MV-4-11 (cell line): ENCODE measurements at places on chromosomes 5 and 9.

GRCh38 chr5:88689668-88690408 lies 193.1 kb downstream of the MEF2C start:
- DNase-seq = no peak

DNA sequence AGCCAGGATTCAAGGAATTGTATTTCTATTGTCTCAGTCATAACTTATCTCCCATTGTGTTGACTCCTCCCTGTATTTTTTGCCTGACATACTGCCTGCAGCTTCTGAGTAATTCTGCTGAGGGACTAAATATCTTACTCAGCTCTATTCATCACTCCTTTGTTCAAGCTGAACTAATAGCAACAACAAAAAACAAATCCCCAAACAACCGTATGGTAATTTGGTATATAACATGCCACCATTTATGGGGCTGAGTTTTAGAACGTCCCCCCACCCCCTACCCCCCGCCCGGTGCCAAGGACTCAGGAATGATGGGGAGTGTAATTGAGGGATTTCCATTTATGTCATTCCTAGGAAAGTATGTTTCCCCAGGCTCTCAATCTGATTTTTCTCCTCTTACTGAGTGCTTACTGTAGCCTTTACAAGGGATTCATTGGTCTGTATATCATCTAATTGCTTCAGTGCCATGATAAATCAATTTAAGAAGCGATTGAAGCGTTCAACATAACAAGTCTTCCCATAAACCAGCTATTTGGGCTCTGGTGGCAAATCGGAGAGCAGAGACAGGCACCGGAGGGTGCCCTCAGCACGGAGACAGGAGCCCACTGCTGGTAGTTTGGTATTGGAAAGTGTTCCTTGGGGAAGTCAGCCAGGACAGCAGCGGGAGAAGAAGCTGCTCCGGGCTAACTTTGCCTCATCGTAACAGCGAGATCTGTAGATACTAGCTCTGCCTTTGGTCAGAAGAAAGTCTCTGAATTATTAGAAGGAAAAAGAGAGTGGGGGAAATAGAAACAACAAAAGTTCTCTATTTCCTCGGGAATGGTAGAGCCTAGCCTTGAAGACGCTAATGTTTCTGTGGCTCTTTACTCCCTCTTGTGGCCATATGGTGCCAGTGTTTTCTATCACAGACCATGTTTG lies 40.7 kb upstream of the HSD17B4 start:
- peak; percentile 64 for DNase-seq

- no peak for DNase-seq
These were observed 428.2 kb downstream of the IRX1 start for GRCh38 chr5:4023753-4024335.

GRCh38 chr9:2709645-2710101 lies 7.6 kb upstream of the KCNV2 start:
- DNase-seq = no peak

DNA sequence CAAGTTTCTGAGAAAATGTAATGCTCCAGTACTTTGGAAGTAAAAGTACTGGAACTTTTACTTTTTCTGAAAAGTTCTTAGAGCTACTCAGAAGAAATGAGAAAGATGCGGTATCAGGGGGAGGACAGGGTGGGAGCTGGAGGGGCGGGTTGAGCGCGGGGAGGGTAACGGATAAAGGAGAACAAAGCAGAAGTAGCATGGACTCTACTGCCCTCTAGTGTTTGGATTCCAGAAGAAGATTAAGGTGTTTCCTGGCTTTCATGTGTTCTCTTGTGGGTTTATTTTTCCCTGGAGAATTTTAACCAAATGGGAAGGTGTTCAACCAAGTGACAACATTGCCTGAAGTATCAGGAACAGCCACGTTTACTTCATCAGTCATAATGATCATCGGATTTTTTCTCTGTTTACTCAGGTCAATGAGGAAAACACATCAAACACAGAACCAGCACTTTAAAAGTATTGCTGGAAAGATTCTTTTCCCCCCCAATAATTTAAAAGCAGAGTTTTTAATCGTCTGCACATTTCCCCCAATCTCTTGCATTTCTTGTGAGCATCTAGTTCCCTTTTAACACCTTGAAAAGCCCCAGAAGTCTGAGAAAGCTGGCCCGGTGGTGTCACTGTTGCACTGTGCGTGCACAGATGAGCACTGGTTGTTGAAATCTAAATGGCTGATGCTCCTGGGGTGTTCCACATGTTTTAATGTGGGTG lies 190.6 kb downstream of the MPDZ start:
- DNase-seq = peak; percentile 12

- no peak for DNase-seq
These were observed 2.4 kb downstream of the NFIL3 start for GRCh38 chr9:91421128-91421765.

GRCh38 chr9:33458444-33458843 lies 11.1 kb upstream of the AQP3 start:
- peak; percentile 14 for DNase-seq

GRCh38 chr9:82188817-82189216 lies 200.2 kb downstream of the SPATA31D1 start:
- DNase-seq = no peak

- no peak for DNase-seq
These were observed 234.1 kb upstream of the ACTBL2 start for GRCh38 chr5:57716661-57717060.

DNA sequence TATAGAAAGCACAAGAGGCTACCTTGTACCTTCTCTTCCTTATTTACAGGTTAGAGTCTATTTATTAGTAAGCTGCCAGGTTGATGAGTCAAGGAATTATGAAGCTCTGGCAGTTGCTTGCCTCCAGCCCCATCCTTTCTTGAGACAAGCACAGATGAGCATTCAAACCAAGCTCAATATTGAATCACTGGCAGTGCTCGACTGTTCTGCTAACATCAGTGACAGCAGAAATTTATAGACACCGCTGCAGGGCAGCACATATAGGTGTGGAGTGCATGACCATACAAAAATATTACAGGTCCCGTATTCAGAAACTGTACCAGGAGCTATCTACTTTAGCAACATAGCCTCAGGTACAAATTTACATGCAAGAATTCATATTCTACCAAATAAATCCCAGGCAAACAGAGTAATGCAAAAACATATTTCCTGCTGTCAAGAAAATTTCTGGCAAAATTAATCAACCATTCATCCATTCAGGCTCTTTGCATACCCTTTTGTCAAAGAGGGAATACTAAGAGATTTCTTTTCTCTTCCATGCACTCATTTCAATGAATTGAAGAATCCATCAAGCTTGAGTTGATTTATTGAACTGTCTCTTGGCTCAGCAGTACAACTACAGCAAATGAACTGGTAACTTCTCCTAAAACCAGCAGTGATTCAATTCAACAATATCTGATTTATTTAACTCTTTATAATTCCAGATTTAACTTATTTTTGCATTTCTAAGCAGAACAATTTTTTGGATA lies 26.9 kb upstream of the PCA3 start:
- no peak for DNase-seq

DNA sequence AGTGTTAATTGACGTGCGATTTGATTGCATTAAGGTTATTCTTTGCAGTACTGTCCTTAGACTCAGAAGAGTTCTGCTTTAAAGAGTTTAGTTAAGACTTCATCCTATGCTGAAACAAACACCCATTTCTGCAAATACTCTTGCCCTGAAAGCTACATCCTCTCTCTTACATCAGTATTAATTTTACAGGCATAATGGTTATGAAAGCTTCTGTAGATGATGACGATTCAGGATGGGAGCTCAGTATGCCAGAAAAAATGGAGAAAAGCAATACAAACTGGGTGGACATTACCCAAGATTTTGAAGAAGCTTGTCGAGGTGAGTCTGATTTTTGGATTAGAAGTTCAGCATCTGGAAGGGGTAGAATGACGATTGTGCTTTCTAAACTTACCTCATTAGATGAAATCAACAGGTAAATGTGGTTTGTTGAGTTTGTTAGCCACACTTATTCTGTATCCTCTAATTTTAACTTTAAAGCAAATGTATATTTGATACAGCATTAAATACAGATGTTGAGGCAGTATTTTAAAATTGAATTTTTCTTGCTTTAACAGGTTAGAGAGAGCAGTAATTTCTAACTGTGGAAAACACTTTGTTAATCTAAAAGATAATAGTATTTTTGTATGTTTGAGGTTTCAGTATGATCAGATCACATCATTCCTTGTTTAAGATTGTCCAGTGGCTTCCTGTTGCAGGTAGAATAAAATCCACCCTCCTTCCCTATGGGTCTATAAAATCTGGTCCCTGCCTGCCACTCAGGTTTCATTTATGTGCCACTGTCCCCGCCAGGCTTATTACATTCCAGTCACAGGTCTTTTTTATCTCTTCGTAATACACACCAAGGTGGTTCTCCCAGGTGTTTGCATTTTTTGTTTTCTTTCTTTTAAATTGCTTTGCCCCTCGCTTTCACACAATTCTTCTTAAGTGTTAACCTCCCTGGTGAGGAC lies 1.3 kb downstream of the NAA35 start:
- peak; percentile 13 for DNase-seq

DNA sequence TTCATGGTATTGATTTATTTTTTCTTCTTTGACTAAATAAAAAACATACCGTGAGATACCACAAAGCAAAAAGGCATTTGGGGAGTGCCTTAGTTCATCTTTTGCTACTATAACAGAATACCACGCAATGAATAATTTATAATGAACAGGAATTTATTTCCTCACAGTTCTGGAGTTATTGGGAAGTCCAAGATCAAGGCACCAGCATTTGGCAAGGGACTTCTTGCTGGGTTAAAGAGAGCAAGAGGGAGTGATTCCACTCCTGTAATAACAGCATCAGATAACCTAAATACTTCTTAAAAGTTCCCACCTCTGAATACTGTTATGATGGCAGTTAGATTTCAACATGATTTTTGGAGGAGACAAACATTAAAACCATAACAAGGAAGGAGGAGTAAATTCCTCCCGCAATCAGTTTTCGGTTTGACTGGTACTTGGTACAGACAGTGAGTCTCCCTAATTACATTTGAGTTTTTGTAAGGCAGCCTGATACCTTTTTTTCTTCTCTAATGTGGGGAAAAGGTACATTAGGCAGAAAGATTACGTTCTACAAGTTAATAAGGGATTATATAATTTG lies 8.8 kb upstream of the OMD start:
- DNase-seq = no peak

DNA sequence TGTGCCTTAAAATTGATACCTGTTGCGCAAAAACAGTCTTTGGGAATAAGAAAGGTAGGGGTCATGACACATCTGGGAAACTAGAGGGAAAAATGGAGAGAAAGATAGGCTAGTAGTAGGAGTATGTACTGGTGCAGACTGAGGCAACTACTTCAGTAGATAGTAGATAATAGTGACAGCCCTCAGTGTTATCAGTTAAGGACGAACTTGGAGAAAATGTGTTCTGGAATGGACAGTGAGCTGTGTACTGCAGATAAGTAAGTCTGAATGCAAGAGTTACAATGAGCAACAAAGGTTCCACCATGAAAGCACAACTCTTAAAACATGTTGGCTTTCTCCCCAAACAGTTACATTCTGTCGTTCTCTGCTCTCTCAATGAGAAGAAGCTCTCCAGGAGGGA lies 6.5 kb upstream of the INSL6 start:
- DNase-seq = no peak

GRCh38 chr9:69653261-69653660 lies 18.9 kb downstream of the APBA1 start:
- no peak for DNase-seq

GRCh38 chr5:143585970-143586369 lies 182.5 kb upstream of the NR3C1 start:
- DNase-seq = no peak

DNA sequence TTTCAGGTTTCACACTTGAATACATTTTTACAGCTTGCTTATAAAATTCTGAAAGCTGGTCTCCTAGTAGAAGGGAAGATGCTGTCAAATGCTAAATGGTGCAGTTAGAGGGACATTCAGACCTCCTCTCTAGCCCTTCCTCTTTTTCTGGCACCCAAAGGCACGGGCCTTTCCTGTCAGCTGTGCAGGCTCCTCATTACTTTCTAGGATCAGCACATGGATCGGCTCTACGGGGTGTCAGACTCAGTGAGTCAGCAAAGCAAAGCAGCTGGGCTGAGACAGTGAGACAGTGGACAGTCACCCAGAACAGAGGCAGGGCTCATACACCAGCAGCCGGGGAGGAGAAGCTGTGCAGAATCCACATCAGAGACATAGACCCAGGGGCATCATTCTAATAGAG lies 80.0 kb upstream of the TNC start:
- no peak for DNase-seq

- DNase-seq = peak; percentile 88
These were observed 142.7 kb upstream of the IER5L start for GRCh38 chr9:129320575-129321285.
